Kidney capillary endothelial cell (primary cell): ENCODE measurements at places on chromosomes 3 and 15.

- DNase-seq: no peak
Measured at GRCh38 chr15:54347082-54347827, 369.0 kb downstream of the UNC13C start.

- no peak for DNase-seq
Measured at GRCh38 chr3:52693071-52693470, 7.2 kb downstream of the GNL3 start.

DNA sequence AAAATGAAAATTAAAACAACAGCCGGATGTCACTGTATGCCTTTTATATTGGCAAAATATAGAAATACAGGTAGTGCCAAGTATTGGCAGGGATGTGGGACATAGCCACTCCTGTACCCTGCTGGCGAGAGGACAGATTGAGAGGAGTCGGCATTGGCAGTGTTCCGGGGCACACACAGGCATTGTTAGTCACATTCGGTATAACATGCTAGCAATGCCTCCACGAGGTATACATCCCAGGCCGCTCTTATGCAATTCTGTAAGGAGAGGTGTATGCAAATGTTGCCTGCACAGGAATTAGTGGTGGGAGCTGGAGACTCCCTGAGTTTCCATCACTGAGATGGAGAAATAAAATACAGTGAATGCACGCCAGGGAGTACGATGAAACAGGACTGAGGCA is 99.4 kb upstream of the DLG1 start:
- DNase-seq: no peak

DNA sequence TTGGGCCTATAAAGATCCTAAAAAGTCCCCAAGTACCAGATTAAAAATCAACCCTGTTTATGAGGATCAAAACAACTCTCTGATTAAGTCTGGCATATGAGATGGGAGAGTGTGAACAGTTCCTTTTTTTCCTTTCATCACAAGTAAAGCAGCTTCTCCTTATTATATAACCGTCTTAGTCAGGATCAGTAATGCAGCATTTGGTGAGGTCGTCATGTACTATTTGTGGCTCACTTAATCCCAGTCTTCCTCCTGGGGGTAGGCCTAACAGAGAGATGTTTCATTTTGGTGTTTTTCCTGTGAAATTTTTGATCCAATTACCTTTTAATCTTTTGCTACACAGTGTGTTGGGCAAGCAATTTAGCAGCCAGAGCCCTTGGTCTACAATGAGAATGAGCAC is 333.1 kb upstream of the KCNMB2 start:
- no peak for DNase-seq

DNA sequence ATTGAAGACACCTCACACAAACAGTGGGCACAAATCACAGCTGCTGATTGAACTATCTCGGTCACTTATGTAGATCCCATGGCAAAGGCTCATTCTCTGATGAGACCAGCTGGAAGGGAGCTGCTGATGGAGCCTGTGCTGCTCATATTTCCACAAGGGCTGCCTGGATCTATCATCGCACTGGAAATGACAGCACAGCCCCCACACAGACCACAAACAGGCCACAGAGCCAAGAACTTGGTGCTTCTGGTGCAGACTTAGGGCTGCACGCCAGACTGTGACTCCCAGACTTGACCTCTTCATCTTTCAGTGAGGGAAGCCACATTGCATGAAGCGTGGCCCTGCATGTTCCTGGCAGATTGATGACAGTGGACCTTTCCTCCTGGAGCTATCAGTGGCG is 197.6 kb downstream of the MINAR1 start:
- DNase-seq: no peak
